Osteocyte (in vitro differentiated cells): ENCODE measurements at places on chromosomes 11 and 22.

DNA sequence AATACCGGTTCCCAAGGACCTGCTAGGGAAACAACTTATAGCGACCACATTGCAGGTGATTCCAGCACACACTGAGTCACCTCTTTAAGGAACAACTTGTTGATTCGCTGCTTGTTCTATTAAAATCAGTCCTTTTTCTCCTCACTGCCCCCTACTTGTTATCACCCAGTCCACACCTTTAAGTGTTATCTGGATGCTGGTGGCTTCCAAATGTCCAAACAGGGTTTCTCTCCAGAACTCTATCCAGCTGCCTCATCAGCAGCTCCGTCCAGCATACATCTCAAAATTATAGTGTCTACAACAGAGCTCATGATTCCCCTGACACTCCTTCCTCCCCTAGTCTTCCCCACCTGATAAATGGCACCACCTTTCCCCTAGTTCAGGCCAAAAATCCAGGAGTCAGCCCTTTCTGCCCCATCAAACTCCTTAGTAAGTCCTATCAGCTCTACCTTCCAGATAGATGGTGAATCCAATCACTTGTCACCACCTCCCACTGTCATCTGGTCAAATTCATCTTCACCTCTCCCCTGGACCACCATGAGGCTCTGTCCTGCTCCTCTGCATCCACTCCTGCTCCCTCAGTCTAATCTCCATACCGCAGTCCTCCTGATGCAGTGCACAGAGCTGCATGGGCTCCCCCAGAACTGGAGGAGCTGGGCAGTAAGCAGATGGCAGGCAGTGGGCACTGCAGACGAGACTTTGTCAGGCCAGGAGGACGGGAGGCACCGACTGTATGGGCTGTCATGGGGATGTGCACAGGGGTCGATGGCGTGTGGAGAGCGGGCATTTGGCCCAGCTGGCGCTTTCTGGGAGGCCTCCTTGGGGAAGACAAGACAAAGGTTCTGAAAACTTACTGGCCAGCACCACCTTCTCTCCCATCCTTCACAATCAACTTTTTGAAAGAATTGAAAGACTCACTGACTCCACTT lies 19.3 kb downstream of the IL10RA start:
- DNase-seq, result peak; percentile 76

DNA sequence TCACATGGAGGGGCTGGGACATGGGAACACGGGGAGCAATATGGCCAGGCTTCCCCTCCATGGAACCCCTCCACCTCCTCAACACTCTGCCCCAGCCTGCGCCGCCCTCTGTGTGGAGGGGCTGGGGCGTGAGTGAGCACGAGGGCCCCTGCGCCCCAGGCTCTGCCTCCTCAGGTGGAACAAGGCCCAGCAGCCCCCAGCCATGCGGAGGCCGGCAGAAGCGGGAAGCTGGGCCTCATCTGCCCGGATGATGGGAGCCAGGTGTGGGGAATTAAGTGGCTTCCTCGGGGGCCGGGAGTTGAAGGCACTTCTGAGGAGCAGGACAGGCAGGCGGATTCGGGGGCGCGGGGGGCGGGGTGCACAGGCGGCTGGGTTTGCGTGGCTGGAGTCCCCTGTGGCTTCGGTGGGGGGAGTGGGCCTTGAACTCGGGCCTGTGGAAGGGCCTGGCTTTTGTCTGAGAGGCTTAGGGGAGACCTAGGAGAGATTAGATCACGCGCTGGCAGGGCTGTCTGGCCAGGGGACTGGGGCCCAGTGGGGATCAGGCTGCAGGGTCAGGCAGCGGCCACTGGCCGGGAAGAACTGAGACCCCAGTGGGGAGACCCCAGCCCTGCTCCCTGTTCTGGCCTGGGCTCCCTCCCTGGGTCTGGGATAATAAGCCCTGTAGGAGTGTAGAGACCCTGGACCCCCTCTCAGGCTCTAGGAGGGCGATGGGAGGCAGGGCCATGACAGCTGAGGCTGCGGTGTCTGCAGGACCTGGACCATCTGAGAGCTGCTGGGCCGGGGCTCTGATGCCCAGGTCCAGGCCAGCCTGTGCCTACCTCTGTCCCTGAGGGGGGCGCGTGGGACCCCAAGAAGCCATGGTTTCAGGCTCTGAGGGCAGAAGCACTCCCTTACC lies 13.3 kb downstream of the PRR33 start:
- no peak for DNase-seq

DNA sequence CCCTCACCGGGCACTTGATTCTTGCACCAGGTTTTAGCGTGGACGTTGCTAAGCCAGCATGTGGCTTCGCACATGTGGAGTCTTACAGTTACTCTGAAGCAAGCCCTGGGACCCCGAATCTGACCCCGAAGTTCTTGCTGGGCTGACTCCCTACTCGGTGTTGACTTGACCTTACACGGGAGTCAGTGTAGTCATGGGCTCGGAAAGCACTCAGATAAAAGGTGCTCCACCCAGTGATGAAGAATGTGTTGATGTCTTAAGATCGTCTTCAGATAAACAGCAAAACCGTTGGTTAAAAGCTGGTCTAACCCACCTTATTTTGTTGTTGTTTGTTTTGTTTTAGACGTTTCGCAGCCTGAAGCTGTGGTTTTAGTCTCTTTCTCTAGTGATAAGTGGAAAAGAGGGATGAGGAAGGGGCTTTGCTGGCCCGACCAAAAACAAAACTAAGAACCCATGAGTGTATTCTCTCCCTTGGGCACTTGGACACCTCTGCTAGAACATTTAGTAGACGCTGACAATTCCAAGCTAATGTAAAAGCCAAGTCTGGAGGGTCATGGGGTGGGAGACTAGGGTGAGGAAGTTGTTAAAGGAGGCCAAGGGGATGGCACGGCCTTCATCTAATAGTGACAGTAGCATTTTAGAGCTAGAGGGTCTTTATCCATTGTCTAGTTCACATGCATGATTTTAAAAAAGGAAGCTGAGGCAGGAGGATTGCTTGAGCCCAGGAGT lies 69.9 kb downstream of the BCR start:
- no peak for DNase-seq

DNA sequence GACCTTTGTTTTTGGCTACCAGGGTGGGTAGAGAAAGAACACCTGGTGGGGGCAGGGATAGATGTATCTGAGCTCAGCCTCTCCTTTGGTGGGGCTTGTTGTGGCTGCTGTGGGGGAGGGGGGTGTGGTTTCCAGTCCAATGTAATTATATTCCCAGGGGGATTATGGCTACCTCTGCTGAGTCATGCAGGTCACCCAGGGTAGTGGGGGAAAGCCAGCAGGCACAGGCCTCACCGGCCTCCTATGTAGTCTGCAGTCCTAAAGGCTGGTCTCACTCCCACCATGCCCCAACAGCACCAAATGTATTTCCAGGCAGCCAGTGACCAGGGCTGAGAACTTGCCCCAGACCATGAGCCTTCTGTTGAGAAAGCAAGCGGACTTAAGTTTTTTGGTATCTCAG lies 119.6 kb downstream of the DYNC2H1 start:
- DNase-seq, result no peak

GRCh38 chr11:36041988-36042611 lies 98.2 kb downstream of the LDLRAD3 start:
- DNase-seq, result no peak

GRCh38 chr11:110833033-110833484 lies 120.8 kb upstream of the ARHGAP20 start:
- no peak for DNase-seq

- peak; percentile 69 for DNase-seq
Observed at GRCh38 chr11:124899383-124900145, 1.9 kb upstream of the ROBO4 start.

GRCh38 chr11:35033011-35033410 lies 106.0 kb upstream of the CD44 start:
- no peak for DNase-seq
